Peyer's patch (tissue), 4 donors: ENCODE measurements at places on chromosomes 12 and 14. TPM values are rescaled to one million over a fixed set of nuclear protein-coding genes. Genes with fewer than 3 reads are reported as not detected.

BMAL2 gene
- total RNA-seq = 14.0 TPM

AMDHD1 gene
- 1.7 TPM for total RNA-seq

VPS33A gene
- 17.8 TPM for total RNA-seq

PTCSC3 gene
- not detected for total RNA-seq

NOC4L gene
- 15.3 TPM for total RNA-seq

IAPP gene
- total RNA-seq = not detected

EP400 gene
- total RNA-seq = 42.9 TPM

CLEC9A gene
- not detected for total RNA-seq

TAS2R19 gene
- 4.3 TPM for total RNA-seq

CCDC197 gene
- total RNA-seq = not detected

ADCY4 gene
- 12.1 TPM for total RNA-seq

TMEM63C gene
- 43.7 TPM for total RNA-seq

CD69 gene
- 9.3 TPM for total RNA-seq

RGS6 gene
- total RNA-seq = 0.88 TPM

PLEKHD1 gene
- not detected for total RNA-seq

STON2 gene
- 6.3 TPM for total RNA-seq

STYX gene
- total RNA-seq = 9.6 TPM

RIN3 gene
- 35.8 TPM for total RNA-seq

GPRC5D gene
- not detected for total RNA-seq

NELL2 gene
- total RNA-seq = 16.5 TPM

INHBE gene
- not detected for total RNA-seq

DPPA3 gene
- not detected for total RNA-seq

EML5 gene
- 3.3 TPM for total RNA-seq

ALX1 gene
- total RNA-seq = not detected

RTN1 gene
- 5.0 TPM for total RNA-seq

ZNF891 gene
- total RNA-seq = 3.3 TPM

PSEN1 gene
- 118 TPM for total RNA-seq

KRT81 gene
- not detected for total RNA-seq

ETFBKMT gene
- total RNA-seq = 3.9 TPM

SMIM41 gene
- total RNA-seq = not detected

CCDC59 gene
- 29.8 TPM for total RNA-seq

GZMH gene
- not detected for total RNA-seq

TTC6 gene
- total RNA-seq = not detected

ACVRL1 gene
- 62.2 TPM for total RNA-seq

SERPINA12 gene
- not detected for total RNA-seq

NGB gene
- not detected for total RNA-seq

TAMALIN gene
- total RNA-seq = 112 TPM

SAMD15 gene
- total RNA-seq = 0.35 TPM

JAG2 gene
- total RNA-seq = 7.5 TPM

EIF2S3B gene
- total RNA-seq = 1.7 TPM

ZBTB42 gene
- 14.7 TPM for total RNA-seq

APOF gene
- total RNA-seq = not detected

GRIP1 gene
- total RNA-seq = 0.66 TPM

TCTN1 gene
- total RNA-seq = 10.0 TPM

ADAM21 gene
- not detected for total RNA-seq

PLEK2 gene
- total RNA-seq = 36.6 TPM

ADAMTS20 gene
- total RNA-seq = not detected

RASSF8 gene
- 11.1 TPM for total RNA-seq

NXPH4 gene
- total RNA-seq = not detected

CCDC38 gene
- not detected for total RNA-seq

FOXA1 gene
- total RNA-seq = 7.4 TPM

HOTAIR gene
- total RNA-seq = not detected

UNG gene
- total RNA-seq = 19.0 TPM

DLGAP5 gene
- 9.9 TPM for total RNA-seq

KRT79 gene
- not detected for total RNA-seq

PTPN21 gene
- total RNA-seq = 15.7 TPM

VRTN gene
- not detected for total RNA-seq

BCL2L14 gene
- 94.8 TPM for total RNA-seq

SSTR1 gene
- total RNA-seq = 13.1 TPM
